ENCODE measurements at places on chromosomes 2 and 18.
A peak's percentile ranks its signal among the peaks of the same experiment; 100 is the strongest.

DNA sequence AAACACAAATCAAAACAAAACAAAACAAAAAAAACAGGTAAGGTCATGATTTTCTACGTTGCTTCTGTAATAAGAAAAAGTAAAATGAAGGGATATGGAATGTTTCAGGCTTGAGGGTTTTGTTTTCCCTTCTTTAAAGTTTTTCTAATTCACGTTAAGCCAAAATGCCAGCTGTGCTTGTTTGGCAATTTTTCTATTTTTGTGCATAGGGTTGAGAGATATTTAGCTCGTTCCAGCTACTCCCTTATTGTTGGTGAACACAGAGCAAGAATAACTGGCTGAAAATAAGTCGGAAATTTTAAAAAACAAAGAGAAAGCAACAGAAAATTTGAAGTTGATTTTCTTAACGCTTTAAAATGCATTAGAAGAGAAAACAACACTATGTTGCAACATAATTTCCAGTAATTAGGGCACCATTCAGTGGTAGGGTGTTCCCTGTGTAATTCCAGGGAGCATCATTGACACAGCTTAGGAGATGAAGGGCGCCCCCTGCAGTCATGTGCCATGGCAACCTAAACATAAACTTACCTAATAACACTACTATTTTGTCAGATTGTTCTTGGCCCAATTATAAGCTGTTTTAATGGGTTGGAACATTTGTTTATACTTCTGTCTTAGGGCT, 99.5 kb downstream of the DTNA start:
- no peak for DNase-seq

DNA sequence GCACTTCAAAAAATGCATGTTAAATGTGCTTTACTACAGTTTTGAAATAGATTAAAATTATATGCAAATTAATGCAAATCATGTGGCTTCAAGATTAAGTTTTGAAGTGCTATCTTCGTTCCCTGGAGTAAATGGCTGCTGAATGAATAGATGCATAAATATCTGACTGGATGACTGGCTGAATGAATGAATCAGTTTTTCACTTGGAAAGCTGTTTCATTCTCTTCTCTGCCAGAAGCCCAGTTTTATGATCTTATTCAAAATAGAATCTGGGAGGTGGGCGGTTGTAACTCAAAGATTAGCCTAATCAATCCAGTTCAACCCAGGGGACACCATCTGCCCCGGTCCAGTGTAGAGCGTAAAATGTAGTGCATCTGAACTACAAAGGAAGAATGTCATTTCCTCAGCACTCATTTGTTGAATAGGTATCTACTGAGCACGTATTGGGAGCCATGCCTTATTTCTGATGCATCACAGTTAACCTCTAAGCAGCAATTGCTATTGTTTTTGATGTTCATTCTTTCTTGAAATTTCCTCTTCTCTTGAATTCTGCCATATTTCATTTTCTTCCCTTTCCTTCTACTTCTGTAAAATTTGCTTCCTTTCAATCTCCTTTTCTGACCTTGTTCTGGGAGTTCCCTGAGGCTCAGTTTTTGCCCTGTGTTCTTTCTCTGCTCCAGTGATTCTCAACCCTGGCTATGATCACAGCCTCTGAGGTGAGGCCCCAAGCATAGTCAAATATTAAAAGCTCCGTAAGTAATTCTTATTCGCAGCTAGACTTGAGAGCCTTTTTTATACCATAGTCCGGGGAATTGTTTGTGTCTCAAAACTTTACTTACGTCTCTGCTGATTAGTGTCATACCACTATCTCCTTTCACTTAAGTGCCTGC, 282.7 kb downstream of the PARD3B start:
- no peak for DNase-seq

DNA sequence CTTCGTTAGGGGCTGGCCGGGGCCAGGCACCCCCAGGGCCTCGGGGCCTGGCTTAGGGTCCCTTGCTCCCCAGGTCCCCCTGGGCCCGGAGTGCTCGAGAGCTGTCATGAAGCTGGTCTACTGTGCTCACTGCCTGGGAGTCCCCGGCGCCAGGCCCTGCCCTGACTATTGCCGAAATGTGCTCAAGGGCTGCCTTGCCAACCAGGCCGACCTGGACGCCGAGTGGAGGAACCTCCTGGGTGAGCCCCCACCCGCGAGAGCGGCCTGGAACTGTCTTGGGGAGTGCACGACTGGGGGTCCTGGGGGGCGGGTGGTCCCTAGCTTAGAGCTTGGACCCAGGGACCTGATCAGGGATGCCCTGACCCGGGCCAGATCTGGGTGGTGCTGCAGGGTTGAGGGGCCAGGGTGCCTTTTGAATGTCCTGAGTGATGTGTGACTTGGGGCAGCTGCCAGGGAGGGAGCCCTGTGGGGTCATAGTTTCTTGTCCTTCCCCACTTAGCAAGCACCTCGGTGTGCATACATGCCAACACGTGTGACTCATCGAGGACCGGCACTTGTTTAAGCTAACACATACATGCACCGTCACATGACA, 27.9 kb downstream of the GPC1 start:
- no peak for DNase-seq

DNA sequence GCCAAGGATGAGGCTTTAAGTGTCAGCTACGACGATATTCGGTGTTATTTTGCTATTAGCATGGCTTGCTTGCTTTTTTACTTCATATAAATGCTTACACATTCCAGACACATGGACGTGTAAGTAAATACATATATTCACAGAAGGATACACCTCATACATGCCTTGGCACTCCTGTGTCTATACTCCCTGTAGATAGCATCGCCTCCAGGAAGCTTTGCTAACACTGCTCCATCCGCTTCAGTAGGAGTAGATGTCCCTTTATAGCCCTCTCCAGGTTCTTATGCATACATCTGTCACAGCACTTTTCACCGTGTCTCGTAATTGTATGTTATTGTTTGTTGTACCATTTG, 27.5 kb upstream of the KCTD1 start:
- DNase-seq: no peak

DNA sequence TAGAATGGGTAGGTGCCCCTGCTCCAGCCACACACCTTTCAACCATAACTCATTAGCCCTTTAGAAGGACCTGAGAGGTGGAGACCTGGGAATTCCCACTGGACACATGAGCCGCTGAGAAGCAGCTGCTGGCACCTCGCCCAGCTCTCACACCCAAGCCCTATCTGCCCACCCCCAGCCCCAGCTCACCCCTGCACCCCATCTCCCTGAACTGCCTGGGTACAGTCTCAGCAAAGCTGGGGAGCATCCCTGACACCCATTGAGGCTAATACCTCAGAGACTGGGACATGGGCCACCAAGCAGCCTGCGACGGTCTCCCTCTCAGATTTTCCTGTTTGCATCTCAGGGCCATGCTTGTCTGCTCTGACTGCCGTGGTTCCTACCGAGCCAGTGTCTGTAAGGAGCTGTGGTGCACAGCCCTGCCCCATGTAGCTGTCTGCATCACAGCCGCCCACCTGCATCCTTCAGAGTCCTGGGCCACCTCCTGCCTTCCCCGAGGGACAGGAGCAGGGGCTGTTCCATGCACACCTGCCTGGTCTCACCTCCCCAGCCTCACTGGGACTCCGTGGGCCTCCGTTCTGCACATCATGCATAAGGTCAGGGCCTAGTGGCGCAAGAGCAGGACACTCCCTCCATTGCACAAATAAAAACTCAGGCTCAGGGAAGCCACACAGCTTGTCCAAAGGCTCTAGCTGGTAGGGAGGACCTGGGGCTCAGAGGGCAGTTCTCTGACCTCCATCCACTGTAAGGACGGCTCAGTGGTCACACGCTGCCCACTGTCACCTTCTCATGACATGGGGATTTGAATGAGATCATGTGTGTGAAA, 90.0 kb downstream of the SEPTIN10 start:
- no peak for DNase-seq

DNA sequence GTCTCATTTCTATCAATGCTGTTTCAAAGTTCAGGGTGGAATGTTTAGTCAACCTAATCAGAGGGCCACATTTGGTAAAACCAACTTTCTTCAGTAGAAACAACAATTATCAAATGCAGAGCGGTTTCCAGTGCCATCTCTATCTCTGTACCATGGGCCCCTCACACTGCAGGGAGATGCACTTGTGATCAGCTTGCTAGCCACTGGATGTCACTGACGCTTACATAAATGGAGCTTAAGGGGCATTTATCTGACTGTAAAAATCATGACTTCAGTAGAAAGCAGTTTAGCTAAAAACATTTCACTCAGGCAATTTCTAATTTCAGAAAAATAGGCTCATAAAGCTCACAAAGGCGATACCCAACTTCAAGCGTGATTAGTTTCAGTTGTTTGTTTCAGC, 678.0 kb downstream of the ZEB2 start:
- DNase-seq: no peak

GRCh38 chr2:172253190-172254052, 150.7 kb upstream of the DLX2 start:
- peak; percentile 81 for DNase-seq

GRCh38 chr18:647304-647703, 10.1 kb upstream of the TYMS start:
- no peak for DNase-seq
